ENCODE measurements at places on chromosomes 3 and 15. TPM values are rescaled to one million over a fixed set of nuclear protein-coding genes. Genes with fewer than 3 reads are reported as not detected.

DNA sequence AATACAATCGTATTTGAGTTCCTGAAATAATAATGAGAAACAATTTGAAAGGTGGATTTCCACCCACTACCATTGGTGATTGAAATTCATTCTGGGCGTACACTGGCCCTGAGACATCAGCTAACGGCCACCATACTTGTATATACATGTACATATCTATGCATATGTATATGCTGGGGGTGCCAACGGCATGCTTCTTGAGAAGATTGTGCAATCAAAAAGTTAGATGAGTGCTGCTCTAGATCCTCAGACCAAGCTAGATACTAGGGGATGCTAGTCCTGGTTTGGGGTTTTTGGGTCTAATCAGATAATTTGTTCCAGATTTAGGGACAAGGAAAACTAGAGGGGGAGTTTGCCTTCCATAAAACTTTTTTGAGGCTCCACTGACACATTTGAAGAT lies 2.9 kb downstream of the TMEM40 start:
- H3K4me3 ChIP-seq: no peak overlapping the region
- H3K27me3 ChIP-seq: no peaks in the 10 kb centered on the region
- peaks cover 5% of the 10 kb centered on the region for H3K4me1 ChIP-seq
- H3K27ac ChIP-seq: no peak overlapping the region
- no peaks in the 10 kb centered on the region for H3K36me3 ChIP-seq
- DNase-seq: no peak

- H3K36me3 ChIP-seq: no peaks in the 10 kb centered on the region
These were observed 344.7 kb upstream of the CDIN1 start for GRCh38 chr15:36234743-36235142.

DNA sequence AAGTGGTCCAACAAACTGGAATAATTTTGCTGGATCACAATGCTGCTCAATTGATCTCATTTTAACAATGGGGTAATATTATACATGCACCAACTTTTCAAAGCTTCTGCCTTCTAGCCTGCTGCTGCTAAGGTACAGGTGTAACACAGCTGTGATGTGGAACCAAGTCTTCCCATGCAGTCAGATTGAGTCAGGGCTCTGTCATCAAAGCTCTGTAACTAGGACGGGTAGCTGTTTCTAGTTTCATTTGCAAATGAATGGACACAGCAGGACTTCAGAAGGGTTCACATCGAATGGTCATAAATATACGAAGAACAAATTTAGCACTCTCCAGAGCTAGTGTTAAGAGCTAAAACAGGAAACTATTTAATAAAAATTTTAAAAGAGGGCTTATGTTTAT lies 189.2 kb downstream of the USP13 start:
- H3K27me3 ChIP-seq: peaks cover 2% of the 10 kb centered on the region
- no peaks in the 10 kb centered on the region for H3K36me3 ChIP-seq
- no peaks in the 10 kb centered on the region for H3K4me1 ChIP-seq

Gene SERF2
- 1,481 TPM for polyA plus RNA-seq

DNA sequence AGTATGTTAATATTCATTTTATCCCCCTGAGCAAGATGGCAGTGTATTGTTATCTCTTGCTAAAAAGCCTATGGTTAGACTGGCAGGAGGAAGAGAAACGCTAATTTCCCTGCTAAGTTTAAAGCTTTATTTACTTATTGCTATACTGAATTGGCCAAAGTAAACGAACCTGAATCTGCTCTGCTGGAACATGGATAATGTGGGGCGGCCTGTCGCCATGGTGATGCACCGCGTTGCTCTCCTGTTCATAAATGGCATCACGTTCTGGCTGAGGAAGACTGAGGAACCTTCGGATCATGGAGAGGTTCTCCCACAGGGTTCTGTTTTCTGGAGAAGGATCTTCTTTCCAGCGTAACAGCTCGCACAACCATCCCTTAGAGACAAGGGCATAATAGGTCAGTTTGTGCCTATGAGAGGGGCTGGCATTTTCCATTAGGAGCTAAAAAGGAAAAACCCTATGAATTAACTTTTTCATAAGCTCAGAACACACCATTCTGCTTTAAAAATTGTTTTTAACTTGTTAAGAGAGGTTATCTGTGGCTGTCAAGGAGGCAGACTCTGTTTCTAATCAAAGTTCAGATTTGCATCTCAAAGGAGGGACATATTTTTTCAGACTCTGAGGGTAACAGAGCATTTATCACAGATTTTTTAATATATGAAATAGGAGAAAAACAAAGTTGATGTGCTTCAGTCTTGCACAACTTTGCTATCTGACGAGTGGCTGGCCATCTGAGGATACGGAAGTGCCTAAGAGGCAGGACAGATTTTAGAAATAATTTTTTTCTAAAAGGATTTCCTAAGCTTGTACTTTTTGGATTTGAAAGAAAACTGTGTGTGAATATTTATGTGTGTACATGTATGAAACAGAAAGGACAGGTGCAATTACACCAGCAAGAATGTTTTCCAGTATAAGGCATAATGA lies 73.1 kb downstream of the SATB1 start:
- no peak for DNase-seq
- no peaks in the 10 kb centered on the region for H3K4me1 ChIP-seq
- no peak overlapping the region for H3K27ac ChIP-seq
- H3K36me3 ChIP-seq: no peaks in the 10 kb centered on the region
- H3K4me3 ChIP-seq: no peak overlapping the region

Gene CNTN4
- not detected for polyA plus RNA-seq

GRCh38 chr15:60115579-60116380 lies 111.7 kb downstream of the FOXB1 start:
- H3K4me1 ChIP-seq: no peaks in the 10 kb centered on the region
- no peak overlapping the region for H3K4me3 ChIP-seq
- no peaks in the 10 kb centered on the region for H3K36me3 ChIP-seq
- no peak for DNase-seq
- H3K27me3 ChIP-seq: peaks cover 51% of the 10 kb centered on the region

DNA sequence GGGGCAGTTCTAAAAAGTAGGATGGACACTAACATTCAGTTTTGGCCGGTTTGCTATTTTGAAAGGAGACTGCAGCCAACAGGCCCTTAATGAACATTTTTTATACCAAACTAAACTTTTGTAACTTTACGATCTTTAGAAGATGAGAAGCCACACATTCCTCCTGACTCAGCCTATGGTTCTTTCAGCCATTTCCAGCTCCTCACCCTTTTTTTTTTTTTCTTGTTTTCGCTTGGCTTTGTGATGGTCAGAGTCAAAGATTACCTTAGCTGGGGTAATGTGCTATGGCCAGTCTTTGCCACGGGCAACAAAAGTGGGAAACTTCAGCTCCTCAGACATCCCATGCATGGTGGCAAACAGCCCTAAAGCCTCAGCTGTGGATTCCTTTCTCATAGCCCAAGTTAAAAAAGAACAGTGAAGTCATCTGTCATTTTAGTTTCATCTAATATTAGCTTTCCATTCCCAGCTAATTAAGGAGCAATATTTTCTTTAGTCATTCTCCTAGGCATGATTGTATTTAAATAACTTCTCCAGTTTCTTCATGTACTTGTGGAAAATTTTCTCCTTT lies 368.7 kb downstream of the MFSD1 start:
- H3K27me3 ChIP-seq: no peaks in the 10 kb centered on the region
- H3K4me1 ChIP-seq: peaks cover 32% of the 10 kb centered on the region
- H3K27ac ChIP-seq: peak overlapping the region; percentile 87
- H3K36me3 ChIP-seq: no peaks in the 10 kb centered on the region
- DNase-seq: no peak

Gene CXCR6
- polyA plus RNA-seq: not detected

- peaks cover 6% of the 10 kb centered on the region for H3K4me1 ChIP-seq
- no peaks in the 10 kb centered on the region for H3K36me3 ChIP-seq
- H3K27ac ChIP-seq: no peak within 1 kb of the TSS
- peaks cover 98% of the 10 kb centered on the region for H3K27me3 ChIP-seq
- no peak within 1 kb of the TSS for H3K4me3 ChIP-seq
These were observed at the start of gene ZIC1 for GRCh38 chr3:147409143-147410115. Gene ZIC1 (plus strand): TSS chr3:147409365. CDS start chr3:147410113, 748 bp downstream.

DNA sequence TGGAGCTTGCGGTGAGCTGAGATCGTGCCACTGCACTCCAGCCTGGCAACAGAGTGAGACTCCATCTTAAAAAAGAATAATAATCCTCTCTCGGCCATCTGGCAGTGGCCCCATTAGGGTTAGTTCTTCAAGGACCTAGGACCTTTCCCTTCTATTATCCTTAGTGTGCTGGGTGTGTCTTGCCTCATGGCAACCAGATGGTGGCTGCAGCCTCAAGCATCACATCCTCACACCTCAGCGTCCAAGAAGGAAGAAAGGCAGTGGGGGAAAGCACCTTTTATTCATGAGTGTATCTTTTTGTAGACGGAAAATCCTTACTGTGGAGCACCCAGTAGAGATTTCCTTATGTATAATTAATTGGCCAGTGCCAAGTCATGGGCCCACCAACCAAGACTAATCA lies 42.7 kb upstream of the TFRC start:
- H3K4me1 ChIP-seq: no peaks in the 10 kb centered on the region
- DNase-seq: no peak
- H3K27ac ChIP-seq: no peak overlapping the region
- peaks cover 2% of the 10 kb centered on the region for H3K27me3 ChIP-seq

Gene TPRG1
- polyA plus RNA-seq: 0.49 TPM

- DNase-seq: no peak
- no peaks in the 10 kb centered on the region for H3K36me3 ChIP-seq
- no peaks in the 10 kb centered on the region for H3K4me1 ChIP-seq
- H3K27ac ChIP-seq: no peak overlapping the region
- no peak overlapping the region for H3K4me3 ChIP-seq
These were observed 7.7 kb upstream of the CDCP1 start for GRCh38 chr3:45153658-45154437.

Gene SERINC4
- polyA plus RNA-seq: 0.05 TPM

Gene LYZL4
- 0.41 TPM for polyA plus RNA-seq

DNA sequence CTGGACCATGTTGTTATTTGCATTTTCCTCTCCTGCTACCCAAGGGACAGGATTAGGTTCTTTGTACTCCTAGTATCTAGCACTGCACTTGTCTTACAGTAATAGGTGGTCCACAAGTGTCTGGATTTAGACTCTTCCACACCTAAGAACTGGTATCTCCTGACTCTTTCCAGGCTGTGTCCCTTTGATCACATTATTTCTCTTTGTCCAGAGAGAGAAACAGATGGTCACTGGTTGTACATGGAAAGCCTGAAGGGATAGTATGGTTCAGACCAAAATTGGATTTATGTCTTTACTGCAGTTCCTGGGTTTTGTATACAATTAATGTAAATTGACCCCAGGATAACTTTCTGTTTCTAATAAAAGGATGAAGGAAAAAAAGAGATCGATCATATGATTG lies 64.0 kb downstream of the PDE8A start:
- no peaks in the 10 kb centered on the region for H3K36me3 ChIP-seq
- no peak overlapping the region for H3K4me3 ChIP-seq
- peaks cover 38% of the 10 kb centered on the region for H3K4me1 ChIP-seq

DNA sequence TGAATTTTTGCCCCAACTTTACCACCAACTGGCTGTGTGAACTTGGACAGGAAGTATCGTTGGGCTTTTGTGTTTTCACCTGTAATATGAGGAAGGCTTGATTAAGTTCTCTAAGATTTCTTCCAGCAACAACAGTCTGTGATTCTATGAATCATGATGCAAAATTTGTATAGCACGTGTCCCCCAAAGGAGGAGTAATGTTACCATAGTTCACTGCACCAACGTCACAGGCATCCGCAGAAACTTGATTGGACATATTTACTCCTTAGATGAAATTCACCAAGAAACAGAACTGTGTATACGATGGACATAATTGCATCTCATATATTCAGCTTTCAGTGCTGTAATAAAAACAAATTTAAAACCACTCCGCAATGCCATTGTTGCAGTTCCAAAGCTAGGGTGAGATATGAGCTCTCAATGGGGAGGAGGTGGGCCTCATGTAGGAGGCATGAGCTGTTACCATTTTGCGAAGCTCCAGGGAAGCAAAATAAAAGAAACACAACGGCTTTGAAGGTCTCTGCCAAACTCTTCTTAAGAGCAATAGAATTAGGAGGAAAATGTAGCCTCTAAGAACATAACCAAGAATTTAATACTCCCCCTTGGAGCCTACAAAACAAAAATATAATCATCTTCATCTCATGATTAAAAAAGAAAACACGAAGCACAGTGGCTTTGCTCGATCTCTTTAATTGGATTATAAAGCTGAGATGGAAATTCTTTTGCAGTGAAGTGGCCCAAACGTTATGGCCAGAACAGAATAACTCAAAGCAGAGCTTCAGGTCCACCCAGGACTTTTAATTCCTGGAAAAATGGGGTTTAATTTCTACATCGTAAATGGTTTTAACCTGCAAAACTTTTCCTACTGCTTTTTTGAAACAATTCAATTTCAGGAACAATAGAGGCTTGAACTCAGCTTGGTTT lies 80.7 kb downstream of the CHST2 start:
- H3K4me3 ChIP-seq: no peak overlapping the region
- no peaks in the 10 kb centered on the region for H3K36me3 ChIP-seq
- peaks cover 9% of the 10 kb centered on the region for H3K27me3 ChIP-seq
- no peak for DNase-seq
- no peaks in the 10 kb centered on the region for H3K4me1 ChIP-seq
- H3K27ac ChIP-seq: no peak overlapping the region

DNA sequence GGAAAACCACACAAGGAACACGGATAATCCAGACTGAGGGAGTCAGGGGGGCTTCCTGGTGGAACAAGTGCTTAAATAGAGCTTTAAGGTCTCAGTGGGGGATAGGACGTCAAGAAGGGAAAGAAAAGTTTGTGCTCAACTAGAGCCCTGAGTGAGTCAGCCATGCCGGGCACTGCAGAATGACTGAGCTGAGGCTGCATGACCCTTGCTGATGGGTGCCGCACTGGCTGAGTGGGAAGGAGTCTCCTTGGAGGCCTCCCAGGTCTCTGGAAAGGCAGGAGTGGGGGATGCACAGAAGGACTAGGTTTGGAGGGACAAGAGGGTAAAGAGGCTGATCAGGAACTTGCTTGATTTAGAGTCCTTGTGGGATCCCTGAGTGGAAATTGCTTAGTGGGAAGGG lies 150.3 kb downstream of the RPLP1 start:
- H3K4me1 ChIP-seq: no peaks in the 10 kb centered on the region
- no peaks in the 10 kb centered on the region for H3K36me3 ChIP-seq
- no peaks in the 10 kb centered on the region for H3K27me3 ChIP-seq
- H3K27ac ChIP-seq: no peak overlapping the region
- no peak for DNase-seq
- no peak overlapping the region for H3K4me3 ChIP-seq

GRCh38 chr15:83559310-83559966 lies 94.5 kb upstream of the ADAMTSL3 start:
- H3K27ac ChIP-seq: no peak overlapping the region
- H3K27me3 ChIP-seq: no peaks in the 10 kb centered on the region
- no peak overlapping the region for H3K4me3 ChIP-seq
- peak; percentile 61 for DNase-seq

Gene CCDC54
- polyA plus RNA-seq: not detected

Gene FGD5
- 45.4 TPM for polyA plus RNA-seq

DNA sequence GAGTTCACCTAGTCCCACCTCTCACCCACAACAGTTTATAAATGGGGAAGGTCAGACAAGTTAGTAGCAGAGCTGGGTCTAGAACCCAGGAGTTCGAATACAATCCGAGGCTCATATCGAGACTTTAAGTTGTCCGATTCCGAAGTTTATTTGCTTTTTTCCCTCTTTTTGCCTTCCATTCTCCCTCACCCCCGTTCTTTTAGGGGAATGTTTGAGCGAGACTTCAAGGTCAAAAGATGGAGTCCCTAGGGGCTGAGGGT lies 7.3 kb downstream of the BCL6 start:
- peak overlapping the region; percentile 94 for H3K27ac ChIP-seq
- DNase-seq: no peak
- no peaks in the 10 kb centered on the region for H3K27me3 ChIP-seq

All from endothelial cell of umbilical vein (primary cell).